KG1 (cell line): ENCODE measurements at places on chromosomes 16 and 17.

DNA sequence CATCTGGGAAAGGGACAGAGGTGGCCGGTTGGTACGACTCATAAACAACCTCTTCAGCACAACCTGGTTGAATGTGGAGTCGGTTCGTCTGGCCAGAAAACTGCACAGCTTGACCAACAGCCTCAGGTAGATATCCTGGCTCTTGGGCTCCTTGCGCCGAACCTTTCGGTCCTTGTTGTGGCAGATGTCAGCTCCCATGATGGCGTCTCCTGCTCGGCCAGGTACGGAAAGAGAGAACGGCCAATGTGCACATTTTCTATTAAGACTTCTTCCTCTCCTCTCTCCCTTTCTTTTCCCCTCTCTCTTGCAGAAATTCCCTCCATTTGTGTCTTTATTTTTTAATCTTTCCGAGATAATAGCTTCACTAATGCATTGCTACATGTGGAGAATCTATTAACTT lies 41.8 kb upstream of the CNTNAP4 start:
- DNase-seq, result no peak

DNA sequence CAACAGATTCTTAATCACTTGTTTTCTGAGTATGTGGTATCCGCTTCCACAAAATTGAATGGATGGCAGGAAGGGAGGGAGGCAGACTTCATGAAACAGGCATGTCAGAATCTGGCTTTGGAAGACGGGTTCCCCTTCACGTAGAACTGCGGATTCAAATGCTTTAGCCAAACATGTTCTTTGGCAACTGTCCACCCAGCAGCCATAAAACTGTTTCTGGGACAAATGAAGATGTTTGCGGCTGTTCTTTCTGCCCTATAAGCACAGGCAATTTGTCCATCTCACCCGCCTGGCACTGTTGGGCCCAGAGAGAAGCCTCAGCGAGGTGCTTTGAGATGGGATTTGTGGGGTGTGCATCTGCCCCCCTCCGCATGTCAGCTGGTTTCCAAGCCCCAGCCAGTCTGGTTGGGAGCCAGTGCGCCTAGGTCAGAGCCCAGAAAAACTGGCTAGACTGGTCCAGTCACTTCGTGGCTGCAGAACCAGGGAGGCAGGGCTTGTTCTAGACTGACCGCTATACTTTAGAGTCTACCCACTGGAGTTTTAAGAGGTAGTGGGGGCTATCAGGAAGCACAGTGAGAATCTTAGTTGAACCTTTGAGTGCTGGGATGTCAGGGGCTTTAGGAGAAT lies 6.3 kb downstream of the CRHR1 start:
- no peak for DNase-seq

DNA sequence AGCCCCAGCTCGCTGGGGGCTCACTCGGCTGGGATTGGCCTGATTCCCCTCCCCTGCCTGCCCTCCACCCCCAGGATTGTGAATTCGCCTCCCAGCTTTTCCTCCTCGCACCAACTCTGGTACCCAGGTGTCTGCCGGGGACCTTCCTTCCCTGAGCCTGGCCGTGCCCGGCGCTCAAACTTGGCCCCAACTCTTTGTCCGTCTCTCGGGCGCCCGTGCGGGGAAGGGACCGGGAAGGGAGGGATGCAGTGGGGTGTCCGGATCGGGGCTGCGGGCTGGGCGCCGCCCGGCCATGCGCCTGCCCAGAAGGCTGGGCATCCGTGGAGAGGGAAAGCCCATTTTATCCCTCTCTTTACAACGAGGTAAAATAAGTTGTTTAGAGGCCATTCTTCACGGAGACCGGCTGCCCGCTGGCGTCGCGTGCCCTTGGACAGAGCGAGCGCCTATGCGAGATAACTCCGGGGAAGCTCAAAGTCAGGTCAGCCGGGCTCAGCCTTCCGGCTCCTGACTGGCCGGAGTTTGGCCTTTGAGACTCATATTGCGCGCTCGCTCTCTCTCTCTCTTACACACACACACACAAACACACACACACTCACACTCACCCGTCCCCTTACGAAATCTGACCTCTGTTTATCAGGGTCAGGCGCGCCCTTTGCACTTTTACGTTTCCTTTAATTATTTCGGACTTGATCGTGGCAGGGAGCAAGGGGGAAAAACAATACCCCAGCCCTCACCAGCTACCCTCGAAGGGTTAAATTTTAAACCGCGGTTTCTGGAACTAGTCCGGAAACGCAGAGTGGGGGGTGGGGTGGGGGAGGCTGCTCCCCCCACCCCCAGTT lies 774 bp upstream of the MAF start:
- DNase-seq, result no peak

- no peak for DNase-seq
These were observed 2.4 kb downstream of the NXN start for GRCh38 chr17:977166-977565.

DNA sequence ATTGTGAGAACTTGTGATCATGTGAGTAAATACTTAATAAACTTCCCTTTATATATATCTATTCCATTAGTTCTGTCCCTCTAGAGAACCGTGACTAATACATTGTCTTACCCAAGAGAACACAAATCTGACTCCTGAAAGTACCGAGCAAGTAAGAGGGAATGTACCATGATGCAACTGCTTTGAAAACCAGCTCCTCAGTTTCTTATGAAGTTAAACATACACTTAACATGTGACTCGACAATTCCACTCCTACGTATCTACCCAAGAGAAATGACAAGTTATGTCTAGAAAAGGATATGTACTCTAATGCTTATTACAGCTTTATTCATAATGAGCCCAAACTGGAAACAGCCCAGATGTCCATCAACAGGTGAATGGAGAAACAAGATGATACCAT lies 8.8 kb upstream of the GJD3 start:
- DNase-seq, result no peak

GRCh38 chr16:4138713-4139112 lies 22.5 kb upstream of the ADCY9 start:
- no peak for DNase-seq

DNA sequence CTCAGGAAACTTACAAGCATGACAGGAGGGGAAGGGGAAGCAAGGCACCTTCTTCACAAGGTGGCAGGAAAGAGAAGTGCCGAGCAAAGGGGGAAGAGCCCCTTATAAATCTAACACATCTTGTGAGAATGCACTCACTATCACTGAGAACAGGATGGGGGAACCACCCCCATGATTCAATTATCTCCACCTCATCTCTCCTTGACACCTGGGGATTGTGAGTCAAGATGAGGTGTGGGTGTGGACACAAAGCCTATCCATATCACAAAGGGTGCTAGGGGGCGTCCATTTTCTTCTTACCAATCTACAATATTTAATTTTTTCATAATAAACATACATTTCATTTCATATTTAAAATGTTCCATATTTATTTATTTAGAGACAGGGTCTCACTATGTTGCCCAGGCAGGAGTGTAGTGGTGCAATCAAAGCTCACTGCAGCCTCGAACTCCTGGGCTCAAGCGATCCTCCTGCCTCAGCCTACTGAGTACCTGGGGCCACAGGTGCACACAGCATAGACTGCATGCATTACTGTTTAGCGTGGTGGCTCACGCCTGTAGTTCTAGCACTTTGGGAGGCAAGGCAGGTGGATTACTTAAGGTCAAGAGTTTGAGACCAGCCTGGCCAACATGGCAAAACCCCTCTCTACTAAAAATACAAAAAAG lies 26.5 kb upstream of the FAAP100 start:
- DNase-seq, result no peak
